RPMI8226 (cell line): ENCODE measurements at places on chromosomes 16 and 17.

- no peak for DNase-seq
Observed at GRCh38 chr16:84988328-84989080, 22.8 kb downstream of the ZDHHC7 start.

DNA sequence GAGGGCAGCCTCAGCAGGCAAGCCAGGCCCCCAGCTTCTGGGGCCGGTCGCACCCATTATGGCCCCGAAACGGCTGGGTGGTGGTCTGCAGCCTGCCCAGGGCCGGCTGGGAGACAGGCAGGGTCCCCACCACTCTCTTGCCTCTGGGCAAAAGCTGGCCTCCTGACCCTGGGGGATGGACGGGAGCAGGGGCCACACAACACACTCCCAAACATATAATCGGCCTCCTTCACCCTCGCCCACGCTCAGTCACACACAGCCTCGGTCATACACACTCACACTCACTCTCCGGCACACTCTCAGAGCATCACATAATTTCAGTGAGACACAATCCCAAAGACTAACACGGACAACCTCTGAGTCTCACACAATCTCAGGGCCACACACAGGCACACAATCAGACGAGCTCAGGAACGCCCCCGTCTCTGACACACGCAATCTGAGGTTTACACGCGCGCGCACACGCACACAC lies 589 bp downstream of the PEMT start:
- DNase-seq, result no peak

DNA sequence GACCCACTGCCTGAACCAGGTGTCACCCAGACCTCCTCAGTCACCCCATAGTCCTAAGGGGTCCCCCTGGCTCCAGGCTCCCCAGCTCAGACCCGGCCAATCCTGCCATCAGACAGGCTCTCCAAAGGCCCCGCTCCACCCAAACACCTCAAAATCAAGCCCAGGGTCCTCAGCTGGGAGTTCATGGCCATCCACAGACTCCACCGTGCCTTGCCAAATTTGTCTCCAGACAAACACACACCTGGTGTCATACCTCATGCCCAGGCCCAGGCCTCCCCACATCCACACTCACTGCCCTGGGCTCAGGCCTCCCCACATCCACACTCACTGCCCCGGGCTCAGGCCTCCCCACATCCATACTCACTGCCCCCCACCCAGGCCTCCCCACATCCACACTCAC lies 12.5 kb downstream of the RPH3AL start:
- DNase-seq, result no peak

- DNase-seq, result no peak
Observed at GRCh38 chr16:80309178-80309577, 231.6 kb upstream of the DYNLRB2 start.

GRCh38 chr17:32894245-32894644 lies 17.3 kb upstream of the MYO1D start:
- no peak for DNase-seq

- DNase-seq, result no peak
Observed at GRCh38 chr17:58280480-58281217, at the start of gene MPO. Gene MPO, minus strand, starts transcription at chr17:58280935. Its CDS starts 177 bp downstream, at chr17:58280758.

DNA sequence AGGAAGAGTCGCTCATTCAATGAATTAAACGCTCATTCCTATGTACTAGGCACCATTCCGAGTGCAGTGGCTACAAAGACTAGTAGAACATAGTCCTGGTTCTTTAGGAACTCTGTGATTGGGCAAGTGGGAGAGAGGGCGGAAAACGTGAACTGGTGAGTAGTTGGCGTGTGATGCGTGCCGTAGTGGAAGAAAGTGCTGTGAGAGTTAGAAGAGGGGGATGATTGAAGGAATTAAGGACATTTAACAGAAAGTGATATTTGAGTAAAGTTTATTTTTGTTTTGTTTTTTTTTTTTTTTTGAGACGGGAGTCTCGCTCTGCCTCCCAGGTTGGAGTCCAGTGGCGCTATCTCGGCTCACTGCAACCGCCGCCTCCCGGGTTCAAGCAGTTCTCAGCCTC lies 7.9 kb upstream of the SLFN14 start:
- peak; percentile 14 for DNase-seq

DNA sequence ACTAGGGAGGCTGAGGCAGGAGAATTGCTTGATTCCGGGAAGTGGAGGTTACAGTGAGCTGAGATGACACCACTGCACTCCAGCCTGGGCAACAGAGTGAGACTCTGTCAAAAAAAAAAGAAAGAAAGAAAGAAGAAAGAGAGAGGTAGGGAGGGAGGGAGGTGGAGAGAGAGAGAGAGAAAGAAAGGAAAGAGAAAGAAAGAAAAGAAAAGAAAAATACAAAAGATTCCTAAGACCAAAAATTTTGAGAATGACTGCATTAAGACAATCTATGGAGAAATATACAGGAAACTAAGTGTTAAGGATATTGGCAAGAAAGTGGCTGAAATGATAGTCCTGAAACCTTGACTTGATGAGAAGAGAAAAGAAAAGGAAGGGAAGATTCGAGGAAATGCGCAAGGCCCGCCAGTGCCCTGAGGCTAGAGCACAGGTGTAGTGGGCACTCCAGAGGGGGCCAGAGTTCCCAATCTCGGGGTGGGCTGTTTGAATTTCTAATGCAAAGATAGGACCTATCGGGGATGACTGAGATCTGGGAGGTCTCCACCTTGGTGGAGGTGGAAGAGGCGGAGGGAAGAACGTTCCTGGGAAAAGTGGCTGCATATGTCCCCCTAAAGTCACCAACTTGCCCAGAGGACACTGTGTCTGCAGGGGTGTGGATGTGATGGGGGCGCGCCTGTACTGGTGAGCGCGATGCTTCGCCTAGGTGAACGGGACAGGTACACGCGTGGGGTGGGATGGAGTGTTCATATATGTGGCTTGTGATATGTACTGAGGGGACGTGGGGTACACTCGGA lies 654 bp upstream of the SCNN1B start:
- no peak for DNase-seq

- DNase-seq, result no peak
Observed at GRCh38 chr17:19329136-19329535, 33.4 kb downstream of the B9D1 start.

DNA sequence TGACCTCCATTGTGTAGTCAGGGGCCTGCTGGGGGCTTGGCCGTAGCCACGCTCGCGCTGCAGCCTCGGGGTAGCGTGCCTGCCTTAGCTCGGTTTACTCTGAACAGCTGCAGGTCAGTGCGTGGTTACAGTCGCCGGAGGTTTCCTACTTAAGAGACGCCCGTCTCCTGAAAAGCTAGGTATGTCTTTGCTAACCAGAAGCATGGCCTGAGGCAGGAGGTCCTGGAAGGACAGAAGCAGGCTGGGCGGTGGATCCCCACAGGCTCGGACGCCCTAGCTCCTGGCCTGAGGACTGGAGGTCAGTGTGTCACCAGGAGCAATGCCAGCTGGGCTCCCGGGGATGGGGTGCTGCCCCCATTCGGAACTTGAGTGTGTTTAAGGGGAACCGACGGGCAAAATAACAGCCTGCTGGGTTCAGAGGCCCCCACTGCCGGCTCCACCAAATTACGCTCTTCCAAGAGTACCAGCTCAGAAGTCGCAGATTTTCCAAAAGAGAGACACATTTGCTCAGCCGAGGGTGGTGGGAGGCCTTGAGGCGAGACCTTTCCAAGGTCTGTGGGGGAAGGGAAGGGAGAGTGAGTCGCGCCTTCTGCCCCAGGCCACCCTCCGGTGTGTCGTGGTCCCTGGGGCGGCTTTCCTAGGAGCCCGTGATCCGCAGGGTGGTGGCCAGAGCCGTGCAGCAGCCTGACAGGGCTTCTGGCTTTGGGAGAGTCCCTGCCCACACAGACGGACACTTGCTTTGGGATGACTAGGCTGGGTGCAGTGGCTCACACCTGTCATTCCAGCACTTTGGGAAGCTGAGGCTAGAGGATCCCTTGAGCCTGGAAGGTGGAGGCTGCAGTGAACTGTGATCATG lies 3.9 kb upstream of the GNG13 start:
- no peak for DNase-seq

- DNase-seq, result no peak
Observed at GRCh38 chr17:31470592-31470991, 79.1 kb downstream of the RAB11FIP4 start.

- DNase-seq, result no peak
Observed at GRCh38 chr16:14449790-14450480, 180.1 kb downstream of the PARN start.

- no peak for DNase-seq
Observed at GRCh38 chr17:81508639-81509206, 3.9 kb downstream of the ACTG1 start.

GRCh38 chr17:77264617-77265230 lies 124.0 kb downstream of the SEC14L1 start:
- peak; percentile 81 for DNase-seq

- DNase-seq, result no peak
Observed at GRCh38 chr16:27558434-27558833, 8.5 kb downstream of the KATNIP start.

DNA sequence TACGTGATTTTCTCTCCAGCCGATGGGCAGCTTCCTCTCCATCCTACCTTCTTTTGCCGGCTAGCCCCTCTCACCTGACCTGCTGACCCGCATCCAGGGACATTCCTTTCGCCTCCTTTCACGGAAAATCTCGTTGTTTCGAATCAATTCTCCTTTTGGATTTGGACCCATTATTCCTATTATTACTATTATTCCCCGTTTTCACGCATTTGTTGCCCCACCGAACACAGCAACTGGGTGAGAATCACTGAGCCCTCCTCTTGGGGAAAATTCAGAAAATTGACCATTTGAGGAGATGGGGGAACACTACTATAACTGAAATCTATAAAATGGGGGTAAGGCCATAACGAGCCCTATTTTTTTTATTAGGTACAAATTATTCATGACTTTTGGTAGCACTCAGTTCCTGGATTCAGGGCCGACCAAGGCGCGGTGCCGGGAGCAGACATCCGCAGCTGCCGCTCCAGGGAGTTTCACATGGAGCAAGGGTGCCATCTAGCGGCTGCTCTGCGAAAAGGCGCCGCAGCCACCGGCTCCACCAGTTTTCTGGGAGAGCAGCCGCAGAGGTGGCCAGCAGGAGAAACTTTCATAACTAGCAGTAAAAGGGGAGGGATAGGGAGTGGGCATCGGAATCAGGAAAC lies 3.3 kb upstream of the HOXB8 start:
- DNase-seq, result peak; percentile 82

- DNase-seq, result no peak
Observed at GRCh38 chr16:85486256-85486915, 126.7 kb upstream of the GSE1 start.

- no peak for DNase-seq
Observed at GRCh38 chr17:606508-607250, 108.0 kb downstream of the VPS53 start.

- no peak for DNase-seq
Observed at GRCh38 chr17:15464231-15464985, 3.0 kb downstream of the CDRT4 start.

GRCh38 chr17:30086896-30087295 lies 29.7 kb upstream of the NSRP1 start:
- no peak for DNase-seq

DNA sequence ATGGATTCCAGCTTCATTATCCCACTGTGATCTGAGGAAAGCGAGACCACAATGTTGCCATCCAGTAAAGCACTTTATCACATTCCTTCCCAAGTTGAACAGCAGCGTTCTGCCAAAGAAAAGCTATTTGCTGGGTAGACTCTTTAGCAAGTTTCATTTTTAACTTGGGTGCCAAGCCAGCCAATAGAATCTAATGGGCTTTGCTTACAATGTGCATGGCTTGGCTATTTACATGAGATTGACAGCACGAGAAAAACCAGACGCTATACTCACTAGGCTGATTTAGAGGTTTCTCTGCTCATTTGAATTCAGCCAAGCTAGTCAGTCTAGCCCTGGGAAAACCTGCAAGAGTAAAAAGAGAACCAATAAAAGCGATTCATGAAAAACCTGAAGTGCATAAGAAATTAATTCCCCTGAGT lies 108.9 kb downstream of the CDH13 start:
- DNase-seq, result no peak

DNA sequence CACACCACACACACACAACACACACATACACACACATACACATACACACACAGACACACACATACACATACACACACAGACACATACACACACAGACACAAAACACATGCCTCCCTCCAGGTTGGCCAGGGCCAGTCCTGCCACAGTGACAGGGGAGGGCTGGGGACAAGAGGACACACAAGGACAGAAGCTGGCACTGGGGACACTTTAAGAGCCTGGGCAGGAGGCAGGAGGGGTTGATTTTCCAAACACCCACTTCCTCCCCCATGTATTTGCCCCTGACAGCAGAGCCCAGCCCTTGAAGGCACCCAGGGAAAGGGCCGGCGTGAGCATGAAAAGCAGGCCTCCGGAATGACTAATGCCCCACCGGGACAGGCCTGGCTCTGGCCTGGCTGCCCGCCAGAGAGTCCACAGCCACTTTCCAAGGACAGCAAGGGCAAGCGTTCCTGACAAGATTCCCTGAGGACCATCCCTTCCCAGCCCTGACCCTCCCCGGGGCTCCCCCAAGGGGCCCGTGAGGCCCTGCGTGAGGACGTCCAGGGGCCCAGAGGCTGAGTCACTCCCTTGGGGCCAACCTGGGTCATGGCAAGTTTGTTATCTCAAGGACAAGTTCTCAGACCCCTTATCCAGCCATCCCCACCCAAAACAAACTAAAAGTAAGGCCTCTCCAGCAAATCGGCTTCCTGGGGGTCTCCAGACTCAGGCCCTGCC lies 235.6 kb downstream of the ZNF423 start:
- no peak for DNase-seq

GRCh38 chr17:59275618-59276017 lies 55.3 kb downstream of the GDPD1 start:
- DNase-seq, result no peak

GRCh38 chr17:13102477-13102876 lies 84.7 kb upstream of the ELAC2 start:
- DNase-seq, result no peak

- DNase-seq, result peak; percentile 44
Observed at GRCh38 chr16:56193951-56194726, 2.9 kb downstream of the GNAO1 start.

- DNase-seq, result no peak
Observed at GRCh38 chr16:69890114-69890891, 60.8 kb upstream of the CLEC18A start.

DNA sequence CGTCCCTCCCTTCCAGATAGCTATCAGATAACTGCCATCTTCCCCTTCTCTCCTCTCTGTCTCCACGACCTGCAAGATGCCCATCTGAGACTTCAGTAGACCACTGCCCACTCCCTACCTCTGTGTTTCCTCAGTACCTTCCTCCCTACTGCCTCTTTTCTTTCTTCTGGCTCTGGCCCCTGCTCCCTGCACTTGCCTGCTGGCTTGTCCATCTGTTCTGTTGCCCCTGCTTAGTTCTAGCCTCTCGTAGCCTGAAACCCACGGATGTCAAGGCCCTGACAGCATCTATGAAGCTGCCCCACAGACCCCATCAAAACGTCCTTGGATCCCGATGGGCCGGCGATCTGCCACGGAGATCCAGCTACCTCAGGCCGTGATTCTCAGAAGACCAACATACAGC lies 53.0 kb downstream of the ELAC2 start:
- DNase-seq, result no peak

- DNase-seq, result no peak
Observed at GRCh38 chr17:41363881-41364280, 5.7 kb downstream of the KRT33B start.

DNA sequence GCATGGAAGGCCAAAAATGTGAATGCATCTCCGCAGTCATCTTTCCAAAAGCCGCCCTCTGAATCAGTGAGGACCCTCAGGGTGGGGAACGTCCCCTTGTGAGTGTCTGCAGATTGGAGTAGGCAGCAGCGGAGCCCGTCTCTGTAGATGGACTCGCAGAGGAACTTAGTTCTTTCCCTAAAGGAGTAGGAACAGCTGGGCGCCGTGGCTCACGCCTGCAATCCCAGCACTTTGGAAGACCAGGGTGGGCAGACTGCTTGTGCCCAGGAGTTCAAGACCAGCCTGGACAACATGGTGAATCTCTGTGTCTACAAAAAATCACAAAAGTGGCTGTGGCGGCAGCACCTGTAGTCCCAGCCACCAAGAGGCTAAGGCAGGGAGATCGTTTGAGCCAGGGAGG lies 53.7 kb downstream of the WDR45B start:
- no peak for DNase-seq
